Lung (tissue), 17 donors: ENCODE measurements at places on chromosomes 1 and 21. TPM values are rescaled to one million over a fixed set of nuclear protein-coding genes. Genes with fewer than 3 reads are reported as not detected.
A peak's percentile ranks its signal among the peaks of the same experiment; 100 is the strongest.

Gene SELL
- total RNA-seq: 22.7 TPM

Gene KRTAP10-11
- not detected for total RNA-seq

Gene PPM1J
- 0.64 TPM for total RNA-seq

Gene RNU1-3
- total RNA-seq: under 0.01 TPM

Gene IER5
- total RNA-seq: 33.2 TPM

Gene KIF17
- 6.3 TPM for total RNA-seq

Gene ADAMTS5
- 4.7 TPM for total RNA-seq

Gene SLFNL1
- 2.8 TPM for total RNA-seq

GRCh38 chr1:150881331-150882070, 5.1 kb upstream of the ARNT start:
- H3K4me3 ChIP-seq: no peak overlapping the region
- H3K27ac ChIP-seq: no peak overlapping the region
- no peaks in the 10 kb centered on the region for H3K4me1 ChIP-seq
- no peaks in the 10 kb centered on the region for H3K36me3 ChIP-seq
- peak; percentile 88 for DNase-seq

DNA sequence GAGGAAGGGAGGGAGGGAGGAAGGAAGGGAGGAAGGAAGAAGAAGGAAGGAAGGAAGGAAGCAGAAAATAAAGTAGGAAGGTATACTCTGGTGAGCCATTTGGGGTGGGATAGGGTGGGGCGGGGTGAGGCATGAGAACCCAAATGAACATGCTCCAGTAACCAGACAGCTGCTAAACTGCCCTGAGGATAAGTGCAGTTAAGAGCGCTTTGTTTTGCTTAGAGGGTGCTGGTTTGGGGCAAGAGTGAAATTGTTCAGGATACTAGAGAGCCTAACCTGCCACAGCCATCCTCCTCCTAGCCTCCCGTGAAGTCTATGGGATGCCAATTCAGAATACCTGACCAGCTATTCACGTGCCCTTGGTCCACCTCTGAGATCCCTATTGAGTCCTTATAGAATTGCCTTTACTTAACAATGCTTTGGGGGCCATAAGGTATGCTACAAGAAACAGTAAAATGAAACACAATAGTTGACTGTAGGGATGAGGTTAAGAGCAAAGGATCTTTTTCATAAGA, 59.0 kb upstream of the ATF3 start:
- H3K4me3 ChIP-seq: no peak overlapping the region

DNA sequence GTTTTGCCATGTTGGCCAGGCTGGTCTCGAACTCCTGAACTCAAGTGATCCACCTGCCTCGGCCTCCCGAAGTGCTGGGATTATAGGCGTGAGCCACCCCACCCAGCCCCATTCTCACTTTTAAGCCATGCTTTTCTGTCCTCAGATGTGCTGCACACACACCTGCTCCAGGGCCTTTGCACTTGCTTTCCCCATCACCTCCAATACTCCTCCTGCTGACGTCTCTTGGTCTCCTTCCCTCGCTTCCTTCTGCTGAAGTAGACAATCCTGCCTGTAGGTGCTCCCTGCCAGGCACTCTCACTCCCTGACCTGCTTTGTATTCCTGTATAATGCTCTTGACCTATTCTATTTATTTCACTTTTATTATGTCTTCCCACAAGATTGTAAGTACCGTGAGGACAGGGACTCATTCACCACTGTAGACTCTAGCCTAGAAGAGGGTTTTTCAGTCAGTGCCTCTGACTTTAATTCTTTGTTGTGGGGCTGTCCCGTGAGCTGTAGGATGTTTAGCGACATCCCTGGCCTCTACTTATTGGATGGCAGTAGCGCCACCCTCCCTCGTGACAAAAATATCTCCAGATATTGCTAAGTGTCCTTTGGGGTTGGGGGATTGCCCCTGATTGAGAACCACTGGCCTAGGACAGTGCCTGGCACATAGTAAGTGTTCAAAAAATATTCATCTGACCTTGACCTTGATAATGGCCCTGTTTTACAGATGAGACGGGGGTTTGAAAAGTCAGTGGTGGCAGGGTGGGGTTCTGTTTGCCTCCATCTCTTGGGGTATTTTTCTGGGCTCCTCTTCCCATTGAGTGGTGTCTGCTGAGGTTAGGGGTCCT, 4.6 kb downstream of the TNFRSF1B start:
- no peak for DNase-seq
- H3K36me3 ChIP-seq: no peaks in the 10 kb centered on the region
- H3K4me1 ChIP-seq: peaks cover 40% of the 10 kb centered on the region
- H3K4me3 ChIP-seq: no peak overlapping the region
- peak overlapping the region; percentile 80 for H3K27ac ChIP-seq

DNA sequence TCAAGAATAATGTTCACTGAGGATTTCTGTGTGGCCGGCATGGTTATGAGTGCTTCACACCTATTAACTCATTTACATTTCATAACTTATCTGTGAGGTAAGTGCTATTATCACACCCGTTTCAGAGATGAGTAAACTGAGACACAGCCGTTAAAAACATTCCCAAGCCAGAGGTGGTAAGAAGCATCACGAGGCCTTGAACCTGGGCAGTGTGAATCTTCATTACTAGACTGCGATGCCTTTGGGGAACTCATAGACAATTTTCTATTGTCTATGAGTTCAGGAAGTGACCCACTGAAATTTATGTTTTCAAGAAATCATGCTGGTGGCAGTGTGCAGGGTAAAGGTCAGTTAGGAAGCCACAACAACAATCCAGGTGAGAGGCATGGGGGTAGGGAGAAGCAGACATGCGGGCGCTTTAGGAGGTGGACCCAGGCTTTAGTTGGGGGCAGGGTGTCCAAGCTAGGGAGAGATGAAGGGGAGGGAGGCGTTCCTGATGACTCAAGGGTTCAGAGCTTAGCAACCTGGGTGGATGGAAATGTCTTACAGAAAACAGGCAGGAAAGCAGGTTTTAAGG, 14.5 kb downstream of the GNG12 start:
- no peaks in the 10 kb centered on the region for H3K27me3 ChIP-seq
- no peak for DNase-seq
- H3K4me3 ChIP-seq: no peak overlapping the region
- peaks cover 7% of the 10 kb centered on the region for H3K4me1 ChIP-seq
- no peak overlapping the region for H3K27ac ChIP-seq

DNA sequence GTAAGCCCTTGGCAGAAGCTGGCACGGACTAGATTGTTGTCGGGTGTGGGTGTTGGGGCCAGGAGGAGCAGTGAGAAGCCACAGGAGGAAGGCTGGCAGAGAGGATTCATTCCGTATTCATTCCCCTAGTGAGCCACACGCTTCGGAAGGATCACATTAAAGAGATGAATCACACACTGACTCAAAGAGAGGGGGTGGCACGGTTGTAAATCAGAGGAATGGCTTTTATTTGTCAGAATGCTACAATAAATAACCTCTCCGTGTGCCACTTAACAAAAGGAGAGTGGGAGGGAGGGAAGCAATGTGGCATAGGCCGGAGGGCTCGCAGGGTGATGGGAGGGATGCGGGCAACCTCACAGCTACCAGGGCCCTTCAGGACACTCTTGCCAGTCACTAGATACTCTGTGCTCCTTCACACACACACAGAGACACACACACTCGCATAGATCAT, 135.5 kb downstream of the HIVEP3 start:
- H3K4me1 ChIP-seq: no peaks in the 10 kb centered on the region
- no peak overlapping the region for H3K4me3 ChIP-seq
- no peaks in the 10 kb centered on the region for H3K27me3 ChIP-seq

DNA sequence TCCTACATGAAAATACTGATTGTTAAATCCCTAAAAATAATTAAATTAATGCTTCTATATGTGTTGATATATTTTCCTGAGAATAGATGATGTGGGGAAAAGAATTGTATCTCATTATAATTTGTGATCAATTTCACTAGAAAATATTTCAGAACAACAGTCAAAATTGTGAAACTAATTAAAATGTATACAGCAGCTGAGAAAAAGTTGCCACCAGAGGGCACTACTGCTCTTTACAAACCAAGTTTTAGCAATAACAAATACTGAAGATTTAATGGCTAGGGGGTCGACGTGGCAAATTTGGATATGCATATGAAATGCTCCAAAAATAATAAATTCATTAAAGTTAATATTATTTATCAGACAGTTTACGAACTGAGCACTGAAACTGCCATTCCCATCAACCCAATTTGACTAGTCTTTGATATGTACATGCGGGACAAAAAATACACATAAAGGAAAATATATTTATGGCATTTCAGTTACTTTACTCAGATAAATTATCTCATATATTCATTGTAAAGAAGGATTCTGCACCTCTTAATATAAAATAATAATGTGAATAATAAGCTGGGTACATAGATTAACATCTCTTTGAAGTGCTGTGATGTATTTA, 96.3 kb upstream of the TMPRSS15 start:
- DNase-seq: peak; percentile 80
- no peaks in the 10 kb centered on the region for H3K27me3 ChIP-seq
- H3K27ac ChIP-seq: no peak overlapping the region
- no peaks in the 10 kb centered on the region for H3K4me1 ChIP-seq

DNA sequence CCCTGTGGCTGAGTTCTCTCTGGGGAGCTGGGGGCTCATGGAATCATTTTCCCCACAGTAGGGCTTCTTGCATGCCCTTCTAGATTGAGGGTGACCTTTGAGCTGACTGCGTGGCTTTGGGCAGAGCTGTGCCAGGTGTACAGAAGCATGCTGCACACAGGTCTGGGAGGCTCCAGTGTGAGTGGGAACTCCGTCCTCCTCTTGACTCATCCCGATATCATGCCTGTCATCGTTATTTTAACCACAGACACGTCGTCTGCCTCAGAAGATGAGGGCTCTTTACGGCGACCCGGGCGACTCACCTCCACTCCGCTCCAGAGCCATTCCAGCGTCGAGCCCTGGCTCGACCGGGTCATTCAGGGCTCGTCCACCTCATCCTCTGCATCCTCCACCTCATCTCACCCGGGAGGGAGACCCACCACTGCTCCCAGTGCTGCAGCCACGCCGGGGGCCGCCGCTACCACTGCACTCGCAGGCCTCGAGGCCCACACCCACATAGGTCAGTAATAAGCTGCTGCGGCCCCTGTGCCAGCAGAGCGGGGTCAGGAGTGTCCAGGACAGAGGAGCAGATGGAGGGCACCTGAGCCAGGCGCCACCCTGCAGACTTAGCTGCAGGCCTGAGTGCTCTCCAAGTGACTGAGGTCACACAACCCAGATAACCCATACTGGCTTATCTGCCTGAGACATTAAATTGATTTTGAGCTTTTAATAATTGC, 39.8 kb downstream of the DIP2A start:
- peaks cover 18% of the 10 kb centered on the region for H3K36me3 ChIP-seq
- H3K27me3 ChIP-seq: no peaks in the 10 kb centered on the region
- no peak for DNase-seq
- no peaks in the 10 kb centered on the region for H3K4me1 ChIP-seq
- no peak overlapping the region for H3K27ac ChIP-seq
- no peak overlapping the region for H3K4me3 ChIP-seq

GRCh38 chr1:81876901-81877733, 76.4 kb downstream of the ADGRL2 start:
- no peak overlapping the region for H3K4me3 ChIP-seq
- no peaks in the 10 kb centered on the region for H3K36me3 ChIP-seq
- H3K27me3 ChIP-seq: no peaks in the 10 kb centered on the region
- DNase-seq: no peak
- peak overlapping the region; percentile 74 for H3K27ac ChIP-seq

- no peak for DNase-seq
- no peaks in the 10 kb centered on the region for H3K4me1 ChIP-seq
- no peak overlapping the region for H3K4me3 ChIP-seq
- no peaks in the 10 kb centered on the region for H3K36me3 ChIP-seq
Observed at GRCh38 chr1:76239470-76239918, 164.9 kb downstream of the ST6GALNAC3 start.

DNA sequence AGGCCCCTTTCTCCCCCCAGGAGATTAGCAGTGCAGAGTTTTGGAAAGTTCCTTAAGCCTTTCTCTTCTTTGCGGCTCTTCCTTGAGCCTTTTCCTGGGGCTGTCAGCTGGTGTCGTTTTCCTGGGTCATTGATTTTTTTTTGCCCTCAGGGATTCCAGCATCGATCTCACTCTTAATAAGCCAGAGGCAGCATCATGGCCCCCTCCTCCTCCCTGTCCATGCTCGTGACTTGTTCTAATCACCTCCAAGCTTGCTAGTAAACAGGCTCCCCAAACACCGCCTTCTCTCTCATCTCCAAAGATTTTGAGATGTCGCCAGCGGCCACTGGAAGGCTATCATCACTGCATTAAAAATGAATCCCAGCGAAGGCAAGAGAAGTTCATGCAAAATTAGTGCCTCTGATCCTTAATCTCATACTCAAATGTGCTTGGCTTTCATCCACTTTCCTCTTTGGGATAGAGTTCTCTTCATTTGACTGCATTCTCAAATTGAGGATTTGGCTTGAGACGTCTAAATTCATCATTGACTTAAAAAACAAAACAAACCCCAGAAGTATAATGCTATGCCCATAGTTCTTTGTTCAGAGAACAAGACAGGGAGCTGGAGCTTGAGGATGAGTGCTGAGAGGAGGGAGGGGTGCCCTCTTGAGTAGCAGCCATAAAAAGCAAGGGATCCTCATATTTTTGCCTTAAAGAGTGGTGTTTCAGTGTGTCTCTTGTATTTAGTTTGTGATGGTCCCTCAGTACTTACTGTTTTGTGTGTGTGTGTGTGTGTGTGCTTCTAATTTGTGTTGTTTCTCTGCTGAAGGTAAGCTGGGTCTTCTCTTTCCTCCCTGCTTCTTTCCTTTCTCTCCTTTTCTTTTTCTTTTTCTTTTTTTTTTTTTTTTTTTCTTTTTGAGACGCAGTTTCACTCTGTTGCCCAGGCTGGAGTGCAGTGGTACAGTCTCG, 3.2 kb downstream of the EVA1C start:
- H3K4me3 ChIP-seq: no peak overlapping the region
- peaks cover 3% of the 10 kb centered on the region for H3K27me3 ChIP-seq
- no peaks in the 10 kb centered on the region for H3K36me3 ChIP-seq
- no peak overlapping the region for H3K27ac ChIP-seq
- peak; percentile 29 for DNase-seq
- H3K4me1 ChIP-seq: peaks cover 3% of the 10 kb centered on the region

DNA sequence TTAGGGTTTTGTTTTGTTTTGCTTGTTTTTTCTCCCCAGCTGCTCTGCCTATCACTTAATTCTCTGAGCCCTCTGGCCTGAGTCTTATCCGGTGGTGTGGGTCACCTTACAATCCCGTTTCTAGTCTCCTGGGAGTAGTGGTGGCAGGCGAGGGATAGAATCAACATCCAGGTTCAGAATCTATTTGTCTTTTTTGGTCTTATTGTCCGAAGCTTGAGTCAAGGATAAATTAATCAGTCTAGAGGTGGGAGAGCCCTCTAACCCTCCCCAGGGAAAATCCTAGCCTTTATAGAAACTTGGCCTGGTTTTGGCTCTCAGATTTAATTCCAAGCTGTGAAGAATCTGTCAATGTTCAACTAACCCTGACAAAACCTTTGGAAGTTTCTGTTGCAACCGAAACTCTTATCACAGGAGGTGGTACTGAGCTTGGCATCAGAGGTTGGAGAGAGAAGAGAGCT, 246.3 kb downstream of the FGGY start:
- peaks cover 2% of the 10 kb centered on the region for H3K4me1 ChIP-seq
- no peaks in the 10 kb centered on the region for H3K27me3 ChIP-seq
- no peaks in the 10 kb centered on the region for H3K36me3 ChIP-seq
- DNase-seq: peak; percentile 74
- H3K4me3 ChIP-seq: no peak overlapping the region
- no peak overlapping the region for H3K27ac ChIP-seq
